Stimulated activated CD4-positive, alpha-beta T cell treated with anti-CD3 and anti-CD28 coated beads, Interleukin-15, amount 100 ng/mL, for 24 hours (primary cell): ENCODE measurements at places on chromosomes 4 and X.

- DNase-seq, result no peak
Observed at GRCh38 chr4:109395694-109396093, 37.9 kb upstream of the SEC24B start.

GRCh38 chr4:4394644-4395043 lies 7.7 kb downstream of the NSG1 start:
- DNase-seq, result no peak

GRCh38 chr4:118410138-118410537 lies 57.3 kb upstream of the PRSS12 start:
- no peak for DNase-seq

- no peak for DNase-seq
Observed at GRCh38 chr4:141797966-141798365, 161.6 kb downstream of the IL15 start.

- no peak for DNase-seq
Observed at GRCh38 chrX:84216881-84217280, 28.9 kb upstream of the RPS6KA6 start.

DNA sequence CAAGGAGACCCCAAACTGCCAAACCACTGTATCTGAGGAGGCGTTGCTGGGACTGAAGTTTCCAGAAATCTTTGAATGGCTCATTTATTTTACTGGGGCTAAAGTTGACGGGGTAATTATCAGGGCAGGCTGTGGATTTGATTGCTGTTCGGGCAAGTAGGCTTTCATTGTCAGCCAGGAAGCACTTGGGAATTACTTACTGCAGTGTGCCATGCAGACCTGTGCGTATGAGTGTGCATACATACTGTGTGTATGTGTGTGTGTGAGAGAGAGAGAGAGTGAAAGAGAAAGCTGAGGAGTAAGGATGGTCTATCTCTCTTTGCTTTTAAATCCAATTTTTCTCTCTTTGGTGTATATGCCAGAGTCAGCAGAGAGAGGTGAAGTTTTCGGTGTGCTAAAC lies 122.7 kb downstream of the NPNT start:
- no peak for DNase-seq

GRCh38 chrX:74065831-74066390 lies 238.1 kb upstream of the ZCCHC13 start:
- DNase-seq, result no peak

DNA sequence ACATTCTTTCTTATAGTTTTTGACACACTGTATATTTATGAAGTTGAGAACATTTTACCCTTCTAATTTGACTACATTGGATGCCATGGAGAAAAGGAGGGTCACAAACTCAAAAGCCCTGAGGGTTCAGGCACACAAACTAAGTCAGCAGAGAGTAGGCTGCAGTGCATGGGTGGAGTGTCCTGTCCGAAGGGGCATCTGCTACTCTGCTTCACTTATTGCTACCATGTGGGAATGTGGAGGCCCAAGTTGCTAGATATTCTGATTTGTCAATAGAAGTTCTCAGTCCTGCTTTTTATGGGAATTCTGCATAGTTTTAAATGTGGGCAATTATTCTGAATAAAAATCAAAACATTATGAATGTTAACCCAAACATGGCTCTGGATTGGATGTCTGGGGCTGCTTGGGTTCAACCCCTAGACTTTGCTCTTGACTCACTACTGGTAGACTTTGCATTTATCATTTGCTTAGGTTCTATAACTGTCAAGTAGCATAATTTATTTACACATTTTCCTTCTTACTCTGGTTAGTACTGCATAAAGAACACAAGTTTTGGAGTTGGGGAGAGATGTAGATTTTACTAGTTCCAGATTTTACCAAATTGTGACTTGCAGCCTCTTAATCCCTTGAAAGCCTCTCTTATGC lies 255.1 kb downstream of the SPRY1 start:
- no peak for DNase-seq

DNA sequence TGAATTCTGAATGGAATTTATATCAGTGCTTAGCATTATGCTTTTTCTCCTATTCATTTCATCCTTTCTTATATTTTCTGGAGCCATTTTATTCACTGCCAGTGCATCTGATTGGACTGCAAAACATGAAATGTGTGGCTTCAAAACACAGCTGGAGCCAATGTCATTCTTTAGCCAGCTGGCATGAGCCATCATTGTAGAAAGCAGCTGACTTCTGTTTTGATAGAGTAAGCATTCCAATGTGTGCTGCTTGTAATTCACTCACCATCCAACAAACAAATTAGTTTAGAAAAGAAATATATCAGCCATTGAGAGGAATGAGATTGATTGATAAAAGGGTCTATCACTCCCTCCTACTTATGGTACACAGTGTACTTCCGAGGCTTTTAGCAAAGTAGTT lies 2616.0 kb downstream of the ARAP2 start:
- no peak for DNase-seq

- DNase-seq, result no peak
Observed at GRCh38 chr4:98891478-98892337, 37.2 kb downstream of the EIF4E start.

- peak; percentile 41 for DNase-seq
Observed at GRCh38 chr4:108148316-108148715, 20.4 kb downstream of the LEF1 start.

GRCh38 chr4:88628746-88629145 lies 36.5 kb downstream of the HERC3 start:
- no peak for DNase-seq

- no peak for DNase-seq
Observed at GRCh38 chr4:61079976-61080375, 120.2 kb upstream of the ADGRL3 start.

DNA sequence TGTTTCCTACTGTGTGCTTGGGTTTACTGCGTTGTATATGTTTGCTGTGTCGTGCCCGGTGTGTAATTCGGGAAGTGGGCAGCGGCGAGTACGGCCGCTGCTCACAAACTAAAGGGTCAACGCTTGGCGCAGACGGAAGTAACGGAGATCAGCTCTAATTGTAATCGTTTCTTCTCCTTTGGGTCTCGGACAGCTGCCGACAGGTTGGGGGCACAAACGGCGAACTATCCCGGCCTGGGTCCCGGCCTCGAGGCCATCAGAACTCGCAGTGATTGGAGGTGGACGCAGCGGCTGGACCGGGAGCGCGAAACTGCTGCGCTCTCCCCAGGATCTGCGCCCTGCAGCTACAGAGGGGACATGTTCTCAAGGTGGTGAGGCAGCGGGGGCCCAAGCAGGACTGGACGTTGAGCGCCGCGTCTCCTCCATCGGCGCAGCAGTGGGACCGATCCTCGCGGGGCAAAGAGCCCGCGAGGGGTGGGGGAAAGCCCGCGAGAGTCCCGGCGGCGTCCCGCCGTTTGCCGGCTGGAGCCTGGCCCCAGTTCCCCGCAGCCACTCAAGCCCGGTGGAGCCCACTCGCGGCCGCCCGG lies 516 bp upstream of the ZIC3 start:
- DNase-seq, result no peak

DNA sequence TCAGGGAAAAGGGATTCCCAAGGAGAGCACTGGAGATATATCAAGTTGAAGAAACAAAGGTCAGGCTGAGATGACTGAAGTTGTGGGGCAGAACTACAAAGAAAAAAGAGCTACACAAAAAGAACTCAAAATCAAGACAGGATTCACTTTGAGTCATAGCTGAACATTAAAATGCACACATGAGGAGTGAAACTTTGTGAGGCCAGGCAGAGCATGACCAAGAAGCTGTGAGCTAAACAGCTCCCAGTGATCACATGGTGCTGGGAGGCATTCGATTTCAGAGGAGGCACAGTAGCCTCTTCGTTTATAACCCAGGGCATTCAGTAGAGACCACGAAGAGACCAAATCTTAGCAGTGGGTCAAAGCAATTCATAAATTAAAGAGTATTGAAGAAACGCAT lies 145.3 kb downstream of the ATRX start:
- peak; percentile 10 for DNase-seq

DNA sequence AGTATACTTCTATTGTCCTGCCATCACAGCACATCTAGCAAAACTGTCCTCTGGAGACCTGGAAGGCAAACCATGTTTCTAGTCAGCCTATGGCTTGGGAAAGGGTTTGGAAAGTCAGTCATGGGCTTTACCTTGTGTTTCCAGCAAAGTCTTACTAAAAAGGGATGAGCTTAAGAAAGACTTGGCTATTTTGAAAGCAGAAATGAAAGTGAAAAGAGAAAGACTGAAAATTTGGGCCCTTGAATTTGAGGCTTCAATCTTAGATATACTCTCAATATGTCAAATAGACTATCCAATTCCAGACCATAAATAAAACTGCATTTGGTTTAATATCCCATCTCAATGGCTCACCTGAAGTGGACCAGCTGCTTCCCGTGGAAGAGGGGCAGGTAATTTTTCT lies 127.9 kb downstream of the ZNF330 start:
- no peak for DNase-seq

- DNase-seq, result no peak
Observed at GRCh38 chr4:183141997-183142396, 42.9 kb downstream of the WWC2 start.

DNA sequence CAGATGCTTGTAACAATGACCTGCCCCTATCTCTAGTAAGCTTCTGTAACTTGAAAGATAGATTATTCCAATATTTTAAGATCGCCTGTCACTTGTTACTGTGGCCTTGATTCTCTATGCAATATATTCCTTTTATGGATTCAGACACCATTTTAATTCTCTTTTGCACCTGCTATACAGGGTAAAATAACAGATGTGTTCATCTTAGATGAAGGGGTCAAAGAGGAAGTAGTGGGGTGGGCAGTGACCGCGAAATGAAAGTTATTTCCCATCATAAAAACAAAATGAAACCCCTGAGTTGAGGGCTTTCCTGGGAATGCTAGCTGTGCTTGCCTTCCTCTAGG lies 175.9 kb downstream of the TSPAN5 start:
- no peak for DNase-seq

DNA sequence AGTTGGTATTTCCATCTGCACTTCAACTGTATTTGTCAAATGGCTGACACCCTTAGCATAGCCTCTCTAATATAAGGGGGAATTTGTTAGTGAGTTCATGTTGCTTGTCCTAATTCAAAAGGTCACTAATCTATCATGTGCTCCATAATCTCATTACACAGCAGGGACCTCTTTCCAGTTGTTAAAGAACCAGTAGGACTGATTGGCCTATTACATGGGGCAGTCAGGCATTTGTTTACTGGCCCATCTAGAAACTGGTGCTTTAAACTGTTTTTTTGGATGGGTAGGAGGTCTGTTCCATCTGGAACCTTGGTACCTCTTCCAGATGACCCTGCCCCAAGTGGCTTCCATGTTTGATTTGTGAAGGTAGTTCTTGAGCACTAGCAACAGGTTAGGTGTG lies 11.4 kb downstream of the ANK2 start:
- no peak for DNase-seq

DNA sequence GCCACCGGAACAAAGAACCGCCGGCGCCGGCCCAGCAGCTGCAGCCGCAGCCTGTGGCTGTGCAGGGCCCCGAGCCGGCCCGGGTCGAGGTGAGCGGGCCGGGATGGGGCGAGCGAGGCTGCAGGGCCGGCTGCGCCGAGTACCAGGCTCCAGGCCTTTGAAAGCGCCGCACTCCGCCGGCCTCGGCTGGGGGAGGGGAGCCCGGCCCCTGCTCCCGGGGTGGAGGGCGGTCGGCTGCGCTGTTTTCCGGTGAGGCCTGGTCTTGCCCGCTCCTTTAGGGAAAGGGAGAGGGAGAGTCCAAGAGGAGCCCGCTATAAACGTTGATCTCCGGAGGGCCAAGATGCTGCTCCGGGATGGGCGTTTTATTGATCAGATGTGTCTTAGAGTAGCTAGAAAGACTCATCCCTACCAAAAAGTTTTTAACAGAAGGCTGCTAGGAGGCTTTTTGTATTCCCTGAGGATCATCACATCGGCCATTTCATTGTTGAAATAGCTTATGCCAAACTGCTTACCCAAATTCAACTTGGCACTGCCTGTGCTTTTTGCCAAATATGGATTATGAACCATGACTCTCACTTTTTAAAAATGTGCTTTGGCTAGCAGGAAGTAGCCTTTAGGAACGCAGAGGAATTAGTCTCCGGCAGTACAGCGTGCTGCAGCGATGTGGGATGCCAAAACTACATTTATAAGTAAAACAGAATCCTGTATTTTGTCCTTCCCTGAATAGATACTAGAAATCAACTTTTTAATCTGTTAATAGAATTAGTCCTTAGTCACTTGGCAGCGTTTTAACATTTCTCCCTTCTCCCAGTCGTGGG lies 760 bp downstream of the TMEM165 start:
- peak; percentile 57 for DNase-seq

DNA sequence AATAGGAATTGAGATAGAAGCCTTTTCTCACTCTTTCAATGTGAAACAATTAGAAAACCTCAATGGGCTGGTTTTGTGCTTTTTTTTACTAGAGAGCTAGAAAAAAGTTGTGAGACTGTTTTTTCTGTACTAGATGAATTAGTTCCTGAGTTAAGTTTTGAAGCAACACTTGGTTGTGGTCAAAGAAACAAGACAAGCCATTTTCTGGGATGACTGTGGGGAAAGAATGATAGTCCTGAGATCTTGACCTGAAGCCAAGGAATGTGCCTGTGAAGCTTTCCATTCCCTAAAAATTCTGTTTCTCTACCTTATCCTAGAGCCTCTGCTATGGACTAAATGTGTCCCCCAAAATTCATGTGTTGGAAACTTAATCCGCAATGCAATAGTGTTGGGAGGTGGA lies 157.8 kb upstream of the TLL1 start:
- DNase-seq, result no peak

DNA sequence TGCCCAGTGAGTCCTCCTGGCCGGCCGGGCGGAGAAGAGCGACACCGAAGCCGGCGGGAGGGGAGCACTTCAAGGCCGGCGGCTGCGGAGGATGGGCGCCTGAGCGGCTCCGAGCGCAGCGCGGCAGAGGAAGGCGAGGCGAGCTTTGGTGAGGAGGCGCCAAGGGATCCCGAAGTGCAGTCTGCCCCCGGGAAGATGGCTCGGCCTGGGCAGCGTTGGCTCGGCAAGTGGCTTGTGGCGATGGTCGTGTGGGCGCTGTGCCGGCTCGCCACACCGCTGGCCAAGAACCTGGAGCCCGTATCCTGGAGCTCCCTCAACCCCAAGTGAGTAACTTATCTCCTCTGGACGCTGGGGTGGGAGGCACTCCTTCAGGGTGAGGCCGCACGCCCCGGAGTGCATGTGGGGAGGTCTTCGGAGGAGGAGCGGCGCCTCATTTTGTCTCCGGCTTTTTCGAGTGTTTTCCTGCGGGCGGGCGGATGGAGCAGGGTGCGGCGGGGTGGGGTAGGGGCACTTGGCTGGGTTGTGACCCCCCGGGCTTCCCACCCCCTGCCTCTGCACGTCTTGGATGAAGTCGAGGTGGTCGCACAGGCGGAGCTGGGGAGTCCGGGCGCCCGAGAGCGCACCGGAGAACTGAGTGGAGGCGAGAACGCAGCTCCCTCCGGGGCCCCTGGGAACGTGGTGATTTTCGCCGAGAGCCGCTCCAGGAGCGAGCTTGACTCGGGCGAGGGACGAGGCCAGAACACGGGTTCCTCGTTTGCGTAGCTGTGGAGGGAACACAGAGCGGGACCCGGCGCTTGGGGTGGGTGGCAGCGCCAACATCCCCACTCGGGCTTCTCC lies 979 bp downstream of the EFNB1 start:
- DNase-seq, result peak; percentile 31
